ENCODE measurements at places on chromosomes 3 and 15.

DNA sequence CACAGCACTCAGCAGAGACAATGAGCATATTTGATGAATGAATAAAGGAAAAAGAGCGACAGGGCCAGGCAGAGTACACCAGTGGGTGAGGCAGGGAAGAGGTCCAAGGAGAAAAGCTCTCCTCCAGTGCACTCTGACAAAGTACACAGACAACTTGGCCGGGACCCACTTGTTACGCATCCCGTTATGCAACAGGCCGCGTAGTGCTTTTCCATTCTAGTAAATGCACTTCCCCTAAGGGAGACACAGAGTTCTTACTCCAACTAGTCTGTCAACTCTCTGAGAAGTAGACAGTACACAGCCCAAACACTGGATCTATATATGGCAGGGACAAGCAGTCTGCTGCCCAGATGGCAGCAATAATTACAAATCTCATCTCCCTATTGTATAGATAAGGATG is 18.5 kb downstream of the LARP6 start:
- DNase-seq: no peak

DNA sequence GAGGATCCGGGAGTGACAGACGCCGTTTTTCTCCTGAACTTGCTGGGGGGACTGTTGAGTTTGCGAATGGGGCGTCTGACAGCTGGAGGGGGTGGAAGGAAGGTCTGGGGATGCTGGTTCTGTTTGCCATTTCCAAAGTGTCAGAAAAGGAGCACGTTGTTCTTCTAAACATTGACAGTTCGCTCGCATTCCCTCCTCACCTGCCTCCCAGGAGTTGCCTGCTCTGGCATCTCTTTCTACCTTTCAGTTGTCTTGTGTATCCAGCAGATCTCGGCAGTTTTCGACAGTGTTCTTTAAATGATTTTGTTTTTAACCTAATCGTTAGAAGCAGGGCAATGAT is 829 bp downstream of the SELENOT start:
- no peak for DNase-seq

DNA sequence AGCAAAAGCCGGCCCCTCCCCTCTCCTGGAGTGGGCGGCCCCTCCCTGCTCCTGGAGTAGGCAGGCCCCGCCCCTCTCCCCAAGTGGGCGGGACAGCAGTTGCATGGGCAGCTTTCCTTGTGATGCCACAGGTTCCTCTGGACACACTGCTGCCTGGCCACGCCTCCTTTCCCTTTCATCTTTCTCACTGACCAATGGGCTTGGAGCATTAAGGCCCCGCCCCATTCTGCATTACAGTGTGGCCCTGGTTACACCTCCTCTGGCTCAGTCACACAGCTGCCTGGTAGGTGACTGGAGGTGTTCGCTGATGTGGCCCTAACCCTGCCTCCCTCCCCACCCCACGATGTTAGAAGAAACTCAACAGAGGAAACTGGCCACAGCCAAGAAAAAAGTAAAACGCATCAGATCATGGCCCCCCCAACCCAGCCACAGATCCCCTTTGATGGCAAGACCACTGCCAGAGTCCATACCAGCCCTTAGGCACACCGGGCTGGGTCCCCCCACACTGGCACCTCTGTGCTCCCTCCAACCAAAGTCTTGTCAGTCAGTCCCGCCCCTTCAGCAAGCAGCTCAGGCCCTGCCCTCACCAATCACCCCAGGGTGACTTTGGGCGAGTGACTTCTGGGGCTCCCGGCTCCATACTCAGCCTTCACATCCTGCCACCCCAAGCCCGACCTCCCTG is 84.3 kb downstream of the ADAMTS7 start:
- DNase-seq: no peak

GRCh38 chr3:160069986-160070385 is 81.4 kb downstream of the IL12A start:
- DNase-seq: no peak

DNA sequence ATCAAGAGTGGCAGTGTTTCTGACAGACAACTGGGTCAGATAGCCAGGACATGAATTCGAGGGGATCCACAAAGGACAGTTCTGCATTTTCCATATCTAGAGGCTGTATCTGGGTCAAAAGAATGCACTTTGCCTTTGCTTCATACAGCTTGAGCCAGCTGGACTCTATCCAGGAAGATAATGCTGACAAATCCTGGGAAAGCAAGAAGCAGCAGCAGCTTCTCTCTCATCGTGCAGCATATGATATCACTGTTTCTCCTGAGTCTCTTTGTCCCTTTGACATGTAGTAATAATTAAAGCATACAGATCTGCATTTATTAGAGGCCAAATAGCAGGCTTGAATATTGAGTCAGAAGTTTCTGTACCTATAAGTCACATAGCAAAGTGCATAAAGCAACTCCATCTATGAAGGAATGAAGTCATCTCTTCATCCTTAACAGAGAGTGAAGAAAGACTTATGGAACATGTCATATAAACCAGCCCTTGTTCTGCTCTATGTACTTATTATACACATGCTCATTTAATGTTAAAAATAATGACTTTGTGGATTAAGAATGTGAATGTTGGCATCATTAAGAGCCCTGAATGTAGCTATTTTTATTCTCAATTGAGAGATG is 236.8 kb upstream of the GBE1 start:
- no peak for DNase-seq

GRCh38 chr3:188152660-188153436 is 1.1 kb upstream of the LPP start:
- no peak for DNase-seq

- no peak for DNase-seq
Measured at GRCh38 chr3:17110660-17111396, 226.1 kb downstream of the PLCL2 start.

- no peak for DNase-seq
Measured at GRCh38 chr3:129315998-129316247, 37.3 kb downstream of the HMCES start.

- no peak for DNase-seq
Measured at GRCh38 chr15:93073465-93073952, 15.5 kb downstream of the RGMA start.

GRCh38 chr3:164779816-164780215 is 298.5 kb downstream of the SI start:
- no peak for DNase-seq

- DNase-seq: no peak
Measured at GRCh38 chr3:187773233-187774184, 28.2 kb upstream of the BCL6 start.

GRCh38 chr3:151226088-151226563 is 23.1 kb upstream of the GPR171 start:
- no peak for DNase-seq

Measured in effector memory CD4-positive, alpha-beta T cell (primary cell).